Stimulated activated CD4-positive, alpha-beta T cell treated with anti-CD3 and anti-CD28 coated beads, Interleukin-15, amount 100 ng/mL, for 24 hours (primary cell): ENCODE measurements at places on chromosomes 4 and X.

DNA sequence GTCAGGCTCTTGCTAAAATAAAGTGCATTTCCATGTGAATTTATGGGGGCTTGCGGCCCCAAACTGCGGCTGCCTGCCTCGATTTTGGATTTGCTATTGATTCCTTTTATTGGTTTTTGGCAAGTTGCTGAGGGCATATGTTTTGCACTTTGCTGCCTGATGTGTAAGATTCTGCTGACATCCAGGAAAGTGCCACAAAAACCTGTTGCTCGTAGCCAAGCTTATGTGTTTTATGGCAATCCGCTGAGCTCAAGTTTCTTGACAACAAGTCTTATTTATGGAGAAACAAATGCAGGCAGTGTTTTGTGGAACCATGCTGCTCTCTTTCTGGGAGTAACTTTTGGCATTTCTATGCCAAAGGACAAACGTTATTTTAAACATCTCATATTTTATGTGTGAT lies 97.3 kb upstream of the DDIT4L start:
- DNase-seq: no peak

DNA sequence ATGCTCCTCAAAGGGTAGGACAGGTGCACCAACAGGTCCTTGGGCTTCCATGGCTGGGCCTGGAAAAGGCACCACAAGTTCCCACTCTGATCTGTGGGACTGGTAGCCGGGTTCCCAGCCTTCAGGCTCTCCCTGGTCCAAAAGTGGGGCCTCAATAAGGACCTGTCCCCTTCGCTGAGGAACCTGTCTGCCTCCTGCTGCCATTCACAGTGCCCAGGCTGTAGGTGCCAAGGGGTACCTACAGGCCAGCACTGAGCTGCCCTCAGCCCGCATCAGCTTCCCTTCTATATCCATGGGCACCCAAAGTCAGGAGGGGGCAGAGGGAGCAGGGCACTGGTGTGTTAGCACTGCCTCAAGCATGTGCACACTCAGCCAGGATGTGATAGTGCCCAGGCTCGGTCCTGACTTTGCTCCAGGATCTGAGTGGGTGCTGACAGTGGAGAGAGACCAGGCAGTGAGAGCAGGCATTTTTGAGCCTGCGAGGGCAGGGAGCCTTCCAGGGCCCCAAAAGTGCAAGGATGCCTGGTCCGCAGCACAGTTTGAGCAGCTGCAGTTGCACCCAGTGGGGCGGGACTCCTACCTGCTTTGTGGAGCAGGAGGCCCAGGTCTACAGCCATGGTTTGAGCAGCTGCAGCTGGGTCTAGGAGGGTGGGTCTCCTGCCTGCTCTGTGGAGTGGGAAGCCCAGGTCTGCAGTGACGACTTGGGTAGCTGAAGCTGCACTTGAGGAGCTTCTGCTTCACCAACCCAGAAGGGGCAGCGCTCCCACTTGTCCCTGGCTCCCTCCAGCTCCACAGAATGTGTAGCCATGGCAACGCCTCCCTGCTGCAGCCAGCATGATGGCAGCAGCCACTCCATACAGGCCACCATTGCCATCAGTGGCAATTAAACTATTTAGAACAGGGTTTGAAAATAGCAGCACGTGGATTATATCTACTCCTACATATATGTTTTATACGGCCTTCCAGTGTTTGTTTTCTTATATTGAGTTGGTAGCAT lies 376.4 kb downstream of the KCTD8 start:
- no peak for DNase-seq

DNA sequence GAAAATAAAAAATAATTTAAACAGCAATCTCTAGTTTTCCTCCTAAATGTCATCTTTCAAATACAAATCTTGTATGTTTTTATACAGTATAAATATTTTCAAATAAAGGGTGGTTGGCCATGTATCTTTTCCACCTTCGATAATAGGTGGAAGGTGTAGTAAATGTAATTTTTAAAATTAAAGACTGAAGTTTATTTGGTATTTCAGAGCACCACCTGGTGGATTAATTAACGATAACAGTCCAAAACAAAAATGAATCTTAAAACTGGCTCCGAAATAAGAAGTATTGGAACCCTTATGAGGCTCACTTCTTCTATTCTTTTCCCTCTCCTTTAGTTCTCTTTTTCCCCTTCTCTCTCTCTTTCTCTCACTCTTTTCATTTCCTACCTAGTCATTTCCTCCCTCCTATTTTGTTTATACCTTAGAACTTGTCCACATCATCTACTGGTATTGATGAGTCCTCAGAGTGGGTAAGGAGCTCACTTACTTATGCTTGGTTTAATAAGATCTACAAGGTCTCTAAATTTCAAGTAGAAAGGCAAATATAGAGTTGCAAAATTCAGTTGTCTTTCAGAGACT lies 82.9 kb upstream of the EXOC1L start:
- no peak for DNase-seq

GRCh38 chr4:98664959-98665358 lies 6.5 kb upstream of the TSPAN5 start:
- DNase-seq: no peak

DNA sequence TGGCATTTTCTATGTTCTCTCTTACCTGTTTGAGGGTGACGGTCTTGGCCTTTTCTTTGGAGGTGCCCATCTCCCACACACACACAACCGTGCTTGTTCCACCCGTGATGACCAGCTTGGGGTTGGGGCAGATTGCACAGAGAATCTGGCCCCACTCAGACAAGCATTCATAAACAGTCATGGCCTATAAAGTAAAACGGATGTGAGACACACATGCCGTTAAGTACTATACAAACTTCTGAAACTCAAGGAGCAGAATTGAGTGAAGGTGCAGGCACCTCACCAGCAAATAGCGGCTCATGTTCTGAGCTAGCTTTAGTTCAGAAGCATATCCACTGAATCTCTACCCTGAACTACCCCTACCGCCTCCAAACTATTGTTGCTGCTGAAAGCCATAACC lies 107.6 kb downstream of the CDS1 start:
- DNase-seq: no peak
